Thoracic aorta (tissue), 2 donors: ENCODE measurements at places on chromosomes 4 and X.

DNA sequence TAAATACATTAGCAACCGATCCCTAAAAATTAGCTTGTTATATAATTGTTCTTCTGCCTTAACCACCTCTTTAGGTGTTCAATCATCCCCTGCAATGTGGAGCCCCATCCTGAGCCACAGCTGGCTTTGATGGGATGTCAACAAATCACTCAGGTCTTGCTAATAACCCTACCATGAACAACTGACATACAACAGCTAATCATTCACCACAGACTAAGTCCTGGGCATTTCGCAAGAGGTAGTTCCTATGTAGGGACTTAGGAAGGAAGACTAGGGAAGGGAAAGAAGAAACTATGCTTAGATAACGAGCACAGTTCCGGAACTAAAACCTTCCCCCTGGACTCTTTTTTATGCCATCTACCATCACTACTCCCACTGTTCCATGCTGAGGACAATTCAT is 63.6 kb upstream of the PTCHD1 start:
- DNase-seq, result no peak

GRCh38 chr4:141439223-141439622 is 197.2 kb upstream of the IL15 start:
- no peak for DNase-seq

DNA sequence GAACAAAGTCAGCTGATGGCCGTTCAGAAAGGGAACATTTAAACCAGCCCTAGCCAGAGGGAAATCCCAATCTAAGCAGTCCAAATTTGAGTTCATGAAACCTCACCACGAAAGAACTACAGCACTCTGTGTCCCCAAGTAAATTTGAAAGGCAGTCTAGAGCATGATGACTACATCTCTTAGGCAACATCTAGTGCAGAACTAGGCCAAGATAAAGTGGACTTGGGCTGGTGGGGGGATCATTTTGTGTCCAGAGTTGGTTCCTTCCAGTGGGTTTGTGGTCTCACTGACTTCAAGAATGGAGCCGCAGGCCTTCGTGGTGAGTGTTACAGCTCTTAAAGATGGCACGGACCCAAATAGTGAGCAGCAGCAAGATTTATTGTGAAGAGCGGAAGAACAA is 64.9 kb downstream of the KLHL4 start:
- no peak for DNase-seq

DNA sequence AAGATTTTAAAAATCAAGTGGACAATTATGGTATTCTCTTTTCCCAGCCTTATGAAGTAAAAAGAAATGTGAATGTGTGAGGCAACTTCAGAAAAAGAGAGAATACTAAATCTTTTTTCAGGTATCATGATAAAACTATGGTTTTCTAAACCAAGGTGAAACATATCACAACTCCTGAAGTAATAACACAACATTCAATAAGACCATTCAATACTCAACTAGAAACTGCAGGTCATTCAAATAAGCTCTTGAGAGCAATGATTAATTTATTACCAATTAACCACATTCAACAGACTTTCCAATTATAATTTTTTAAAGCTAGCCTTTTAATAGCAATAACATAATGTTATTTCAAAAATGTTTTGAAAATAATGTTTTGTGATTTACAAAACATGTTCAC is 35.8 kb downstream of the SLC10A7 start:
- no peak for DNase-seq

- no peak for DNase-seq
These were observed 43.9 kb upstream of the PDGFRA start for GRCh38 chr4:54185044-54185780.

DNA sequence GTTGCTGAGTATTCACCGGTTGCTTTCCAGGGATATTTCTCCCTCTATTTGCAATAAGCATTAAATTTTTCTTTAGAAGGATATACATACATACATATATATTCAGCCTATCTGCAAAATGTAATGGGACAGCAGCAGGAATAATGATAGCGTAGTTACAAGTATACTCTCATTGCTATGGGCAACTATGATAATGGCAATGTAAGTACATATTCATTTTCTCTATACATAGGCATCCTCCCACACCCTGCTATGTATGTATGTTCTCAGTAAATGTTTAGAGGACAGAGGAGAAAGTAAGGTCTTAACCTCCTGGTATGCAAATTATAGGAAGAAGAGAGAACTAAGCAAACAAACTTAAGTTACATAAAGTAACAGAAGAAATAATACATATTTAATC is 19.7 kb upstream of the MAB21L2 start:
- no peak for DNase-seq

GRCh38 chr4:123083646-123084045 is 161.2 kb upstream of the NUDT6 start:
- DNase-seq, result no peak

DNA sequence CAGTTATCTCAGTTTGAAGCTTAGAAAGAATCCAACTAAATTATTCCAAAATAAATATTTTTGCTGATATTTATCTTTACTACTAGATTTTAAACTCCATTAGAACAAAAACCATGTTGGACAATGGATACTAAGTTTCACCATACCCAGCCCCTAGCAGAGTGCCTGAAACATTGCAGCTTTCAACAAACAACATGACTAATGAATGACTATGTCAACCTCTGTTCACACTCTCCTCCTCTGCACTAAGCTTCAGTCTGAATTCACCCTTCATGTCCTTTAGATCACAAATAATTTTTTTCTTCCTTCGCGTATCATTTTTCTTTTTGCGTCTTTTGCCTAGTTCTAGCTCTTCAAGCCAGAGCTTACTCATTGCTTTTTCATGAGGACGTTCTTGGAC is 315.2 kb downstream of the PCDH10 start:
- no peak for DNase-seq

DNA sequence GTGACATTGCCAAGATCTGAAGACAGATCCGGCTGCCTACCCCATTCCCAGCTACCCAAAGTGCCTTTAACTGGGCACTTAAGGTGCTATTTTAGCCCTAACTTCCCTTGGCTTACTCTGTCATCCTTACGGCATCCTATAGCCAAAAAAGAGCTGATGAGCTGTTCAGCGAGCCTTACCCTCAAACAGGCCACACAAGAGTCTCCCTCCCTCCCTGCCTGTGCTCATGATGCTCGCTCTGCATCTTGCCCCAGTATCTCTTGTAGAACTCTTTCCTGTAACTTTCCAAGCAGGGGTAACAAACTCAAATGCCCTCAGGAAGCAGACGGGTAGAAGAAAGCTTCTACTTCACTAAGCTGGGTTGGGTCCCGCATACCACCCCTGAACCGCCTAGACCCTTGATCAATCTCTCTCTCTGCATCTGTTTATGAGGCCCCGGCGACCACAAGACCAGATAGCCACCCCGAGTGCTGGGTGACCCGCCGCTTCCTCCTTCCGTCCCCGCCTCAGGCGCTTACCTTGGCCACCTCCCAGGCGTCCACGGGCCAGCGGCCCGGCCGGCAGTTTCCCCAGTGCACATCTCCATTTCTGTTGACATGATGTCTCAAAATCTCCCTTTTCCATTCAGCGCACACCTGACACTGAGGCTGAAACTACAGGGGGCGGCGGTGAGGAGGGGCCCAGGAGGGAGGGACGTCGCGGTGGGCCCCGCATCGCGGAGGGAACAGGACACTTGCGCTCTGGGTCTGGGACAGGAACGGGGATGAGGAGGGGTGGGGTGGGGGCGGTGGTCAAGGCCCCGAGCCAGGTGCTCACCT is 663 bp downstream of the CXorf38 start:
- DNase-seq, result no peak

DNA sequence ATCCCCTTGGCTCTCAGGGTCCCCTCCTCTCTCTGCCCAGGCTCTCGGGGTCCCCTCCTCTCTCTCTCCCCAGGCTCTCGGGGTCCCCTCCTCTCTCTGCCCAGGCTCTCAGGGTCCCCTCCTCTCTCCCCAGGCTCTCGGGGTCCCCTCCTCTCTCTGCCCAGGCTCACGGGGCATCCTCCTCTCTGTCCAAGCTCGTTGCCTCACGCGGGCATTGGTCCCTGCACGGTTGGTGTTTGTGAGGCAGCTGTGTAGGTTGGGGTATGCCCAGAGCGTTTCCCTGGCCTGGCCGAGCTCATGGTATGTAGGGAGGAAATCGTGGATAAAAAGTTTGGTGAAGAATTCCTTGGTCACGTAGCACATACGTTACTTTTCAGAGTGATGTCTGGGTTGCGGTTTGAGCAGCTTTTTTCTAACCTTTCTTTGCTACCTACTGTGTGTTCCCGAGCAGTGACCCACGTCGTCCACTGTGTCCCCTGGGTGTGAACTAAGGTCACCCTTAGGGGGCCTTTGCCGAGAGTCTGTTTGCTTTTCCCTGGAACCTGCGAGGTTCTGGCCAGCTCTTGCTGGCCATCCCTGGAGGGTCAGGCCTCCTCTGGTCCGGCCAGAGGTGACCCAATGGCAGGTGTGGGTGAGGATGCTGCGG is 36.6 kb downstream of the PCGF3 start:
- DNase-seq, result no peak
